Fibroblast of gingiva (primary cell): ENCODE measurements at places on chromosomes 7 and 10.

DNA sequence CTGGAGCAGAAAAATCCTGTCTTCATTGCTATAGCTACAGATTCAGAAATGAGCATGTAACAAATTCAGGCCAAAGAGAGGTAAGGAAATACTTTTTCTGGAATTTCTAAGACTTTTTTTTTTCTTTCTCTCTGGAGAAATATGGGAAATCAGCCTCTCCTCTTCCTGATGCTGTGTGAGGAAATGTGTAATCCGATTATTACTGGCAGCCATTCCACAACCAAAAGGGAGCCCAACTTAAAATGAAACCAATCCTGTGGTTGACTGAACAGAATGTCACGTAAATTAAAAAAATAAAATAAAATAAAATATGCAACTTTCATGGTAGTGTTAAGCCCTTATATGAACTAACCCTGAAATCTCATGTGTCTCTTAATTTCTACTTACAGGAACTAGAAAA, 10.7 kb upstream of the POT1 start:
- DNase-seq = peak; percentile 15

- DNase-seq = no peak
Observed at GRCh38 chr10:97270523-97271154, 21.8 kb downstream of the ARHGAP19 start.

DNA sequence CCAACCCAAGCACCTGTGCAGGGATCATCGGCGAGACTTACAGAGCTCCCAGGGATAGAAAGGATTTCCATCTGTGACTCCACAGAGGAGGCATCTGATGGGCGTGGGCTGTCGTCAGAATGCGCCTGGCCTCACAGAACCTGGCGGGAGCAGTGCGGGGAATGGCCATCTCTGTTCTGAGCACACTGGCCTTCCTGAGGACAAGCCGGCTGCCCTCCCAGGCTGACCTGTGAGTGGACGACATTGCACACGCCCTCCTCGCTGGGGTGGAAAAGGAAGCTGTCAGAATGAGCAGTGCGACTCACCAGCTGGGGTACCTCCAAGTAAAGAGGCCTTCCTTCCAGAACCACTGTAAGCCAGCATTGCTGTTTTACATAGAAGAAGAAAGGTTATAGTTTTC, 234.6 kb upstream of the PITRM1 start:
- no peak for DNase-seq

GRCh38 chr10:79502561-79503309, 9.6 kb upstream of the EIF5AL1 start:
- DNase-seq = no peak

- no peak for DNase-seq
Observed at GRCh38 chr7:141359262-141359661, 191.9 kb upstream of the AGK start.

DNA sequence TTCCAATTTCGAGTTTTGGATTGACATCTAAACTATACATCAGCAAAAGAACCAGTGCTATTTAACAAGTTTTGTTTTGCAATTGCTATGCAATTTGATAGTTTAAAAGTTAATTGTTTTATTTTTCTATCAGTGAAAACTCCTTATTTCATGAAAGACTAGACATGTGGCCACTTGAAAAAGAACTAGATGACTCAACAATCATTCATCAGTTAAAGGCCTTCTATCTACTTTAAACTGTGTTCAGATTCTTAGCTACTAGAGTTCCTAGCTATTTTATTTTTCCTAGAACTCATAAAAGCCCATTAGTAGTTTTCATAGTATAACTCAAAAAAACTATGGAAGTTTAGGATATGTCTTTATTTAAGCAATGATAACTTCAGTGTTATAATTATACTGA, 104.6 kb upstream of the LSM8 start:
- DNase-seq = no peak

- no peak for DNase-seq
Observed at GRCh38 chr7:96669812-96670211, 39.8 kb downstream of the SEM1 start.

- DNase-seq = no peak
Observed at GRCh38 chr7:130112093-130112492, 41.8 kb downstream of the KLHDC10 start.

DNA sequence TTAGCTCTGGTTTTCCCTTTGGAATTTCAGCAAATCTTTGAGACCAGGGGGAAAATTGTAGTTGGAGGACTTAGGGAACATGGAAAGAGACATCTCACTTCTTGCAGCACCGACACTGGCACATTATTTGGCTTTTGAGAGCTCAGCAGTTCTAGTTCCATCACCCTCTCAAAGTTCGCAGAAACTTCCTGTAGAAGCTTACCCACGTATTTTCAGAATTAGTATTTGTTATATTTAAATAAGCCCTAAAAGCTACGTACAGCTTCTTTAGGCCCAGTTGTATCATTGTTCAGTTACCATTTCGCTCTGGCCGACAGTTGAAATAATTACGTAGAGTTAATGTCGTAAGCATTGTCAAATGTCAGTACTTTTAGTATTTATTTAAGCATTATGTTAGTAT, 13.4 kb downstream of the CEP55 start:
- DNase-seq = no peak

GRCh38 chr7:131161103-131161502, 166.6 kb upstream of the MKLN1 start:
- no peak for DNase-seq

- no peak for DNase-seq
Observed at GRCh38 chr10:51469686-51470085, 229.7 kb downstream of the CSTF2T start.

GRCh38 chr10:33749067-33749735, 414.7 kb upstream of the NRP1 start:
- DNase-seq = peak; percentile 3

- DNase-seq = no peak
Observed at GRCh38 chr7:108839076-108839475, 269.4 kb downstream of the DNAJB9 start.

- peak; percentile 91 for DNase-seq
Observed at GRCh38 chr7:129853661-129854268, 99.0 kb downstream of the UBE2H start.

DNA sequence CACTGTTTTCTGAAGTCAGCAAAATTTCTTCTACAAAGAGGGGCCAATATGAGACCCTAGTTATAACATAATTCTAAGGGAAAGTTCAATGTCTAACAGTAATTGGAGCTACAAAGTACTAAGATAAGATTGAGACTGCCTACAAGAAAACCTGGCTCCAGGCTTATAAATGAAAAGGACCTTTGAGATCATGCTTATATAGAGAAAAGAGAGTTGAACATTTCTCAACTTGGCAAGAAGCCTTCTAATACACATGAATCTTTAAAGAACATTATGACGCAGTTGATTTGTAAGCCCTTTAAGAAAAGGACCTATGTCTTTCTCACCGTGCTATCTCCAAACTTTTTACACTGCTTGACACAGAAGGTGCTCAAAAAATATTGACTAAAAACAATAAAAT, 87.9 kb downstream of the TPK1 start:
- DNase-seq = no peak

DNA sequence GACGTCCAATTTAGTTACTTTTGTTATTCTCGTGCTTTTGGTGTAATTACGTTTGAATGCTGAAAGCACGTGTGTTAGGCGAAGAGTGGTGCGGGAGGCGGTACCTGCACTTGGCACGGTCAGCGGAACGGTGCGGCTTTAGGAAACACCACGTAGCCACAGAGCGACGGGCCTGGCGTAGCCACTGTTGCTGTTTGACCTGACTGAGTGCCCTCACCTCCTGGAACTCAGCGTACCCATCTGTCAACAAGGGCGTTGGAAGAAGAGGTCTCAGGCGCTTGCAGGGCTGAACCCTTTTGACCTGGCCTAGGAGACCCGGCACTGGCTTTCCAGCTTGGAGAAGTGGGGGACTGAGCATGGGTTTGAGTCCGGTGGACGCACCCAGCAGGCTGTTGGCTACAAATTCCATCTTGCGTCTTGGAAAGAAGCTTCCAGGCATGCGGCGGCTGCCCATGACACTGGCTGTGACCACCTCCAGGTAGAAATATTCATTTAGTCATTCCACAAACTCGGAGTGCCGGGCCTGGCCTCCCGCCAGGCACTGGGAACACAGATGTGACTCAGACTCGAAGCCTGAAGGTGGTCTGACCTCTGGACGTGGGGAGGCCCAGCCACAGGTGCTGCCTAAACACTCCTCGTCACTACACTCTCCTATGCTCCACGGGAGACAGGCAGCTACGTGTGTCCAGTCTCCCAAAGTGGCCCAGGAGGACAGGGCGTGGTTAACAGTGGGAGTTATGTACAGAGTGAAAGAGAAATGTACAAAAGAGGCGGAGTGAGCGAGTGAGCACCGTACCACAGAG, 22.2 kb downstream of the FAM20C start:
- no peak for DNase-seq

- DNase-seq = no peak
Observed at GRCh38 chr10:128274938-128275337, 148.7 kb upstream of the MKI67 start.

DNA sequence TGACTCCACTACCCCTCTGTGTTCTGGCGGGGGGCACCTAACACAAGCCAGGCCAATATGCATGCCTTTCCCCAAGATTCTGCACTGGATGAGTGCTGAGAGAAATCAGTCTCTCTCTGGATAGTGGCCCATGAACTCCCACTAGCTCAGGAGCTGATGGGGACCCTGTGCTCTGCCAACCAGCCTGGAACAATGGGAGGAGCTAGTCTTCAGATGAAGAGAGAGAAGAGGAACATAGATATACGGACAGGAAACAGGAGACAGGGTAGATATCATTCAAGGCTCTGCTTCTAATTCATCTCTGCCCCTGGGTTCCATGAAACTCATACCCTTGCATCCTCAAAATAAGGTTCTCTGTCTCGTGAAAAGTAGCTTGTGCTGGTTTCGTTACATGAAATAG, 27.9 kb upstream of the PLXNA4 start:
- DNase-seq = no peak

GRCh38 chr10:4127518-4128315, 342.7 kb upstream of the KLF6 start:
- no peak for DNase-seq

- DNase-seq = no peak
Observed at GRCh38 chr7:44801890-44802289, 5.4 kb downstream of the PPIA start.

- DNase-seq = no peak
Observed at GRCh38 chr7:28779954-28780353, 178.2 kb downstream of the TRIL start.

- no peak for DNase-seq
Observed at GRCh38 chr7:114802632-114803031, 119.3 kb upstream of the MDFIC start.

DNA sequence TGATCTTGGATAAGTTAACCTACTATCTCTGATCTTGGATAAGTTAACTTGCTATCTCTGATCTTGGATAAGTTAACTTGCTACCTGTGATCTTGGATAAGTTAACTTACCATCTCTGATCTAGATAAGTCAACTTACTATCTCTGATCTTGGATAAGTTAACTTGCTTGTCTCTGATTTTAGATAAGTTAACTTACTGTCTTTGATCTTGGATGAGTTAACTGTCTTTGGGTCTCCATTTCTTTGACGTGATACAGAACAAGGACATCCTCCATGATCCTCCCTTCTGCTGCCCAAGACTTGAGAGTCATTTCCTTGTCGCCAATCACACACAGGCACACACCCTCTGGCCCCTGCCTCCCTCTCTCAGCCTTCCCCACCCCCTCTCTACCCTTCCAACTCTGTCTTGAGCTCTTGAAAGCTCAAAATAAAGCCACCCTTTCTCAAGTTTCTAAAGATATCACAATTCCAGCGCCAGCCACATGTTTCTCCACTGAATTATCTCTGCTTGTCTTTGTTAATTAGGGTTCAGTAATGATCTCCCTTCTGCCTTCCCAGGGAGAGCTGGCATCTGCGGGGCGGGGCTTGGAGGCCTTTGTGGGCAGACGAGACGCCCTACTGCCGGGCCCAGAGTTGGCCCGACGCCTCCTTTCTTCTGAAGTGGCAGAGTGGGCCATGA, 85.1 kb upstream of the GTF2I start:
- DNase-seq = no peak

DNA sequence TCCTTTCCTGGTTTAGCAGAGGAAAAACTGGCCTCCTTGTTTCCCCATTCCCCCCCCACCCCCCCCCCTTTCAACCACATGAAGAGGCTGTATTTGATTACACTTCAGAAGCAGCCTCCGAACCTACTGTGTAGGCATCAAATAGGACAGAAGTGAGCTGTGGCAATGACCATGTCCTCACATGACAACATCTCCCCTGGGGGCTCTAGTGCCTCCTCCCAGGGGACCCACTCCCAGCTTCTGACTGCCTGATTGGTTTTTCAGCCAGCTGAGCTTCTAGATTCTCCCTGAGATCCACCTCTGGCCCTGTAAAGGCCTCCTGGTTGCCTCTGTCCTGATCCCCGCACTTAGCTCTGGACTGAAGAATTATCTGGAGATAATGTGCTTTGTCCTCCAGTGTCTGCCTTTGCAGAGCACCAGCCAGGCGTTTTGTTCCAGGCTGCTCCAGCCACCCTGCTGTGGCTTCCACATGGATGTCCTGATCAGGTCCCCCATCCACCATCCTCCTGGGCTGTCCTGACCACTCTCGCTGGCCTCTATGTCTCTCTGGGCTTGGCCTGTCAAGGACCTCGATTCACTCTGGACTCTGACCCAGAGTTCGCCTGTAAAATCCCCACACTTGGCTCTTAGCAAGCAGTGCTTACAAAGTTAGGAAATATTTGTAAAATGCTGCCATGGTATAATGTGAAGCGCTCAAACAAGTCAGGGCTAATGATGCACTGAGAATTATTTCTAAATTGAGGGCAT, 42.4 kb upstream of the TOMM7 start:
- DNase-seq = peak; percentile 58

DNA sequence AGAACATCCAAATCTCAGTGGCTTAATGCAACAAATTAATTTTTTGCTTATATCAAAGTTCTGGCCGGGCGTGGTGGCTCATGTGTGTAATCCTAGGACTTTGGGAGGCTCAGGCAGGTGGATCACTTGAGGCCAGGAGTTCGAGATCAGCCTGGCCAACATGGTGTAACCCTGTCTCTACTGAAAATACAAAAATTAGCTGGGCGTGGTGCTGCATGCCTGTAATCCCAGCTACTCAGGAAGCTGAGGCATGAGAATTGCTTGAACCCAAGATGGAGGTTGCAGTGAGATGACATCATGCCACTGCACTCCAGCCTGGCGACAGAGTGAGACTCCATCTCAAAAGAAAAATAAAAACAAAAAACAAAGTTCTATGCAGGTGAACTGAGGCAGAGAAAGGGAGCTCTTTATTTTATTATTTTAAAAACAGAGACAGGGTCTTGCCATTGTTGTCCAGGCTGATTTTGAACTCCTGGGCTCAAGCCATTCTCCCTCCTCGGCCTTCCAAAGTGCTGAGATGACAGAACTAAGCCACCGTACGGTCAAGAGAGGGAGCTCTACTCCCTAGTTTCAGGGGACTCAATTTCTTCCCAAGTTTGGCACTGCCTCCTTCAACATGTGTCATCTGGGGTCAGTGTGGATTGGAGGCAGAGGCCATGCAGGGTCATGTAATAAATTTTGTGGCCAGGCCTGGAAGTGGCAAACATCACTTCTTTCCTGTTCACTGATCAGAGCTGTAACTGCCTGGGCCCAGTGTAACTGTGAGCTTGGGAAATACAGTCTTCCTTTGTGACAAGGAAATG, 2.4 kb downstream of the ADCK2 start:
- DNase-seq = peak; percentile 66

GRCh38 chr7:35334506-35334905, 80.6 kb upstream of the TBX20 start:
- DNase-seq = no peak
